ENCODE measurements at places on chromosomes 1 and 21.

GRCh38 chr1:201603613-201604232, 64.8 kb downstream of the NAV1 start:
- H3K27ac ChIP-seq: no peak overlapping the region
- H3K36me3 ChIP-seq: no peaks in the 10 kb centered on the region
- H3K4me1 ChIP-seq: no peaks in the 10 kb centered on the region
- no peak for DNase-seq
- no peak overlapping the region for H3K4me3 ChIP-seq

GRCh38 chr1:1760715-1761114, 17.6 kb downstream of the NADK start:
- H3K4me1 ChIP-seq: no peaks in the 10 kb centered on the region
- DNase-seq: no peak
- no peak overlapping the region for H3K27ac ChIP-seq

DNA sequence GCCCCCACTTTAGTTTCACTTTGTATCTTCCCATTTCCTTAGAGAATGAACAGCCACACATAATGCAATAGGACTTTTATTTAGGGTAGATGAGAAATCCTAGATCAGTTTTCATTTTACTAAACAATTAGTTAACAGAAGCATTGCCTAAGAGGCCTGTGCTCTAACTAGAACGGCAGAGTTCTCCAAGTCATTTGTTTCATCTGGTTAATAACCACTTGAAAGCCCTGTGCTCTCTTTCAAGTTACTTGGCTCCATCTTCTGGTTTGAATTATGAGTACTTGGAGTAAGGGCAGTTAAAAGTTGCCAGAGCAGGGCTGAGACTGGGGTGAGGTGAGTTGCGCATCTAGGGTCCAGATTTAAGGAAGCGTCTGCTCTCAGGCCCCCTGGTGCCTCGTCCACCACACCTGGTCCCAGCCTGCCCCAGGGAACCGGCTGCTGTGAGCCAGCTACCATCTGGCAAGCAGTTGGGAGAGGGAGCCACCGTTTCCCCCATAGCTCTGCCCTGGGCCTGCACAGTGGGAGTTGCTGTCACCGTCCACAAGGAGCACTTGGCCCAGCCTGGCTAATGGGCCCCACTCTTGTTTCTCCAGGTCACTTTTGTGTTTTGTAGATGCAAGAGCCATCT, 18.1 kb upstream of the SLC44A3 start:
- peaks cover 4% of the 10 kb centered on the region for H3K27me3 ChIP-seq
- H3K4me1 ChIP-seq: peaks cover 11% of the 10 kb centered on the region
- H3K4me3 ChIP-seq: peak overlapping the region; percentile 55

DNA sequence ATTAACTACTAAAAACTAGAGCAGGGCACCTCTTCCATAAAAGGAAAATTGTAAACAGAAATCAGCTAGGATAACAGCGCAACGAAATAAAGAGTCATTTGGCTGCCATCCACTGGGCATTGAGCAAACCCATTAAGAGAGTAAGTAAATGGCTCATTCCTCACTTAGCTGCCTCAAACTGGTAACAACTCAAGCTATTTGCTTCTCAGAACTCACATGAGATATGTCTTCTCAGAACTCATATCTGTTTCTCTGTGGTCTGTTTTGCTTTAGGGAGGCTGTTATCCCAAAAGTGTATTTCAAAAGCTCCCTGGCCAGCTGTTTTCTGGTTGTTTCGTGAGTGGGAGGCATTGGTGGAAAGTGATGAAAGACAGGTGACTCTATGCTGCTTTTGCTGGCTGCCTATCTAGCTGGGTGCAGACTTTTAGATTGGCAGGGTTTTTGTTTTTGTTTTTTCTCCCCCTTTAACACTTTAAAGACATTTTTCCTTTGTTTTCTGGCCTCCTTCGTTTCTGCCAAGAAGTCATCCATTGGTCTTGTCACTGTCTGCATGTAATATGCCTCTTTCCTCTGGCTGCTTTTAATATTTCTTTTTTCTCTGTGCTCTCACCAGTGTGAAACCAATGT, 269.2 kb upstream of the RGS18 start:
- no peak overlapping the region for H3K4me3 ChIP-seq
- H3K27me3 ChIP-seq: no peaks in the 10 kb centered on the region
- no peaks in the 10 kb centered on the region for H3K4me1 ChIP-seq
- no peak for DNase-seq
- H3K36me3 ChIP-seq: no peaks in the 10 kb centered on the region
- no peak overlapping the region for H3K27ac ChIP-seq

- H3K27ac ChIP-seq: no peak overlapping the region
- peaks cover 11% of the 10 kb centered on the region for H3K27me3 ChIP-seq
- DNase-seq: no peak
- H3K4me1 ChIP-seq: no peaks in the 10 kb centered on the region
- no peak overlapping the region for H3K4me3 ChIP-seq
These were observed 54.0 kb upstream of the CSF3R start for GRCh38 chr1:36536727-36537126.

DNA sequence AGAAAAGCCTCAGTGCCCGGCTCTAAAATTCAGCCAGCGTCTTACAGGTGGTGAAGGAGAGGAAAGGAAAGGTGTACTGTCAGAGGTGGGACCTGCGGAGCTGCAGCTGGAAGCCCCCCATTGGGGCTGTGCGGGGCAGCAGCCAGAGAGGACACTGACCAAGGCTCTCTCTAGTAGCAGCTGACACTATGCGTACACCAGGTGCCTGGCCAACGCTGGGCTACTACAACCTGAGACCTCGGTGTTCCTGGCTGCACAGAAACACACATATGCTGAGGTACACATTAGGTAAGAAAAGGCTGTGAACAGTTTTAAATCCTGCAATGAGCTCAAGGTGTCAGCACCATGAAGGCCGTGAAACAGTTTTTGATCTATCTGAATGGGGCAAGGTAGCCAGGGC, 55.5 kb upstream of the EDN2 start:
- H3K36me3 ChIP-seq: peaks cover 25% of the 10 kb centered on the region
- no peaks in the 10 kb centered on the region for H3K27me3 ChIP-seq
- H3K27ac ChIP-seq: no peak overlapping the region
- H3K4me1 ChIP-seq: peaks cover 7% of the 10 kb centered on the region
- no peak for DNase-seq
- no peak overlapping the region for H3K4me3 ChIP-seq

- DNase-seq: no peak
- peaks cover 3% of the 10 kb centered on the region for H3K36me3 ChIP-seq
- no peaks in the 10 kb centered on the region for H3K27me3 ChIP-seq
These were observed 191.3 kb upstream of the HP1BP3 start for GRCh38 chr1:20978413-20978812.

- H3K4me3 ChIP-seq: no peak overlapping the region
- peak; percentile 36 for DNase-seq
These were observed 79.8 kb downstream of the WDR4 start for GRCh38 chr21:42799516-42799915.

GRCh38 chr1:204146309-204146708, 5.5 kb downstream of the ETNK2 start:
- H3K27ac ChIP-seq: no peak overlapping the region
- no peak overlapping the region for H3K4me3 ChIP-seq
- no peaks in the 10 kb centered on the region for H3K4me1 ChIP-seq
- DNase-seq: no peak
- no peaks in the 10 kb centered on the region for H3K36me3 ChIP-seq
- H3K27me3 ChIP-seq: peaks cover 16% of the 10 kb centered on the region

DNA sequence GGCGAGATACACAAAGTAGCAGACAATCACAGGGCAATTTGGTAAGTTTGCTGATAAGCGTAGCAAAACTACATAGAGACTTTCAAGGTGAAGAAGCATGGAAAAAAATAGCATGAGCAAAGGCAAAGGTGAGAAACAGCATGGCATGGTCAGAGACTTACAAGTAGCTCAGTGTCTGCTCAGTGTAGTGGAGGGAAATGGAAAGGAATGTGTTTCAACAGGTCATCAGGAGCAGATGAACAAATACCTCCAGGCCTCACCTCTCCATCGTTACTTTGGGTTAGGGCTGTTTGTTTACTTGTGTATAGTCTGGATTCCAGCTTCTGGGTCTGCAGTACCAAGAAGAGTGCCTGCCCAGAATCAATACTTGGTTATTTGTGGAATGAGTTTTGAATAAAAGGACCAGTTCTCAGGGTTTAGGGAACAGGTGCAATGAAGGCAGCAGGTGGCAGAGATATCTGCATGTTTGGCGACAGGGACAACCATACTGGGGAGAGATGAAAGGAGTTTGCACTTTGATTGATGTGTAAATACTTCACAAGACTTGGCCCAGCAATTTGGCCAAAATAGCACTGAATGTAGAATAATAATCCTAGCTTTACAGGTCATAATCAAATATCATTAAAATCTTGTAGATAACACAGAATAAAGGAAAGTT, 97.0 kb upstream of the FGGY start:
- no peak overlapping the region for H3K4me3 ChIP-seq
- DNase-seq: no peak
- no peaks in the 10 kb centered on the region for H3K36me3 ChIP-seq
- peaks cover 7% of the 10 kb centered on the region for H3K27me3 ChIP-seq
- no peaks in the 10 kb centered on the region for H3K4me1 ChIP-seq

- peaks cover 49% of the 10 kb centered on the region for H3K27me3 ChIP-seq
- H3K4me3 ChIP-seq: no peak overlapping the region
- H3K36me3 ChIP-seq: no peaks in the 10 kb centered on the region
- no peak for DNase-seq
- peaks cover 2% of the 10 kb centered on the region for H3K4me1 ChIP-seq
These were observed 1.6 kb upstream of the HPCA start for GRCh38 chr1:32884726-32885125.

DNA sequence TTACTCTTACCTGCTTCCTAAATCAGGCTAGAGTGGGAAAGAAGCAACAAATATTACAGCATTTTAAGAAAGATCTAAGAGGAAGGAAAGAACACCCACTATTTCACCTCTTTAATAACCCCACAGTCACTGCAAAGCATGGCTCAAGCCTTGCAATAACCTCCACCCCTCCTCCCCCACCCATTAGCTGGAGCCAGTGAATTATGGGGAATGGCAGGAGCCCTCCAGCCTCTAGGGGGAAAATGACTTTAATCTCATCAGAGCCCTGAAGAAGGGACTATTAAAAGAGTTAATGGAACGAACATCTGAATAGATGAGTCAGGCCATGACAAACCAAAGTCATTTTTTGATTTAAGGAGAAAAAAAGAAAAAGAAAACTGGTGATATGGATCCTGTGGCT, 630.7 kb upstream of the PLXNA2 start:
- no peaks in the 10 kb centered on the region for H3K27me3 ChIP-seq
- no peak overlapping the region for H3K27ac ChIP-seq
- H3K4me3 ChIP-seq: no peak overlapping the region
- H3K4me1 ChIP-seq: no peaks in the 10 kb centered on the region
- DNase-seq: no peak
- no peaks in the 10 kb centered on the region for H3K36me3 ChIP-seq

DNA sequence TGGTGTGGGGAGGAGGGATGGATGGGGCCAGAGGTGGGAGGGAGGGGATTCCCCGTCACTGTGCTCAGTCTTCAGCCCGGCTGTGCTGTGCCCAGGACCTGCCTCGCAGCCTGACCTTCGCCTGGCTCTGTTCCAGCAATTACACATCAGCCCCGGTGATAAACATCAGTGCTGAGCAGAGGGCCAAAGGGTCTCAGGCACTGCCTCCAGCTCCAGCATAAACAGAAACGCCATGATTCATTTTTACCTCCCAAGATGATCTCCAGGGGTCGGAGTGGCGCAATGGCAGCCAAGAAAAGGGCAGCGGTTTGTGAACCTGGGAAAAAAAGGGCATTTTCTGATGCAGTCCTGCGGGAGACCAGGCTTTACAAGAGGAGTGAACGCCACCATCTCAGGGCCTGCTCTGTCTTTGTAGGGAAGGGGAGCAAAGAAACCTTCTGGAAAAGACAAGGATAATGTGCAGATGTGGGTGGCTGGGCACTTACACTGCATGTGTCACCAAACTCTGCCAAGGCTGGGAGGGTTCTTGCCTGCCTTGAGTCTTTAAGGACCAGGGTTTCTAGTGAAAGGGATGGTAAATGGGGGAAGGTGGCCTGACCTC, 28.1 kb downstream of the SHISA4 start:
- no peak for DNase-seq
- peaks cover 15% of the 10 kb centered on the region for H3K27me3 ChIP-seq
- H3K36me3 ChIP-seq: no peaks in the 10 kb centered on the region
- H3K27ac ChIP-seq: no peak overlapping the region
- no peak overlapping the region for H3K4me3 ChIP-seq

- DNase-seq: no peak
- no peaks in the 10 kb centered on the region for H3K36me3 ChIP-seq
- H3K27me3 ChIP-seq: no peaks in the 10 kb centered on the region
- no peaks in the 10 kb centered on the region for H3K4me1 ChIP-seq
- no peak overlapping the region for H3K4me3 ChIP-seq
- no peak overlapping the region for H3K27ac ChIP-seq
These were observed 15.2 kb downstream of the CDCP2 start for GRCh38 chr1:54137534-54138061.

GRCh38 chr1:224404916-224405603, 29.5 kb downstream of the WDR26 start:
- H3K4me3 ChIP-seq: no peak overlapping the region
- H3K4me1 ChIP-seq: peaks cover 11% of the 10 kb centered on the region
- H3K27me3 ChIP-seq: no peaks in the 10 kb centered on the region

GRCh38 chr1:195462646-195463045, 1145.6 kb downstream of the KCNT2 start:
- H3K27ac ChIP-seq: no peak overlapping the region
- DNase-seq: no peak
- no peaks in the 10 kb centered on the region for H3K4me1 ChIP-seq
- H3K4me3 ChIP-seq: no peak overlapping the region
- H3K27me3 ChIP-seq: no peaks in the 10 kb centered on the region
- no peaks in the 10 kb centered on the region for H3K36me3 ChIP-seq

- H3K27me3 ChIP-seq: no peaks in the 10 kb centered on the region
- no peak overlapping the region for H3K27ac ChIP-seq
- DNase-seq: no peak
- H3K4me3 ChIP-seq: no peak overlapping the region
- H3K4me1 ChIP-seq: no peaks in the 10 kb centered on the region
These were observed 166.0 kb downstream of the COL11A1 start for GRCh38 chr1:102942324-102942723.
